SIG-M5 (cell line): ENCODE measurements at places on chromosomes 2 and 18.

GRCh38 chr2:221492636-221493035 lies 79.5 kb downstream of the EPHA4 start:
- DNase-seq: no peak

GRCh38 chr2:181821049-181821448 lies 70.5 kb upstream of the ITPRID2 start:
- DNase-seq: no peak

- DNase-seq: no peak
These were observed 54.1 kb downstream of the NBAS start for GRCh38 chr2:15507061-15507460.

DNA sequence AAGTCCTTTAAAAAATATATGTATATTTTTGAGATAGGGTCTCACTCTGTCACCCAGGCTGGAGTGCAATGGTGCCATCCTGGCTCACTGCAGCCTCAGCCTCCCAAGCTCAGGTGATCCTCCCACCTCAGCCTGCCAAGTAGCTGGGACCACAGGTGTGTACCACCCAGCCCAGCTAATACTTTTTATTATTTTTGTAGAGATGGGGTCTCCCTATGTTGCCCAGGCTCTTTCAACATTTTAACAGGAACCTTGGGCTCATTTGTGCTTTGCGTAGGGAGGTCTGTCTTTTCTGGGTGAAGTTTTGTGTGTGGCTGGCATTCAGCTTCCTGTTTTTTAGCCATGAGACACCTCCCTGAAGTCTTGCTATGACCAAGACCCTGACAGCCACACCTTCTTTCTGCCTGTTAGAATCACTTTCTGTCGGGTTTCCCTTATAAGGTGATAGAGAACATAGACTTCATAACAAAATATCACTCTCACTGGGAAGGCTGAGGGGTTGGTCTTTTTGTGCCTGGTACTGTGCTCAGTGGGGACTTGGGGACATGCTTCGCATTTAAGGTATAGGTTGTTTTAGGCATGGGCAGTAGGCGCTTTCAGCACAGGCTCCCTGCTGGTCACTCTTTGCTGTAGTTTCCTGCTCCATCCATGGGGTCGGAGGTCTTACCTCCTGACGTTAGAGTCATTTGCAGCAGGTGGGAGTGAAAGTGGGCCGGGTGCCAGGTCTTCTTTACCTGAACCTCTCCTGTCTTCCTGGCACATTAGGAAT lies 3.4 kb downstream of the RAB31 start:
- DNase-seq: peak; percentile 22

GRCh38 chr2:204313256-204313655 lies 232.0 kb upstream of the PARD3B start:
- no peak for DNase-seq

DNA sequence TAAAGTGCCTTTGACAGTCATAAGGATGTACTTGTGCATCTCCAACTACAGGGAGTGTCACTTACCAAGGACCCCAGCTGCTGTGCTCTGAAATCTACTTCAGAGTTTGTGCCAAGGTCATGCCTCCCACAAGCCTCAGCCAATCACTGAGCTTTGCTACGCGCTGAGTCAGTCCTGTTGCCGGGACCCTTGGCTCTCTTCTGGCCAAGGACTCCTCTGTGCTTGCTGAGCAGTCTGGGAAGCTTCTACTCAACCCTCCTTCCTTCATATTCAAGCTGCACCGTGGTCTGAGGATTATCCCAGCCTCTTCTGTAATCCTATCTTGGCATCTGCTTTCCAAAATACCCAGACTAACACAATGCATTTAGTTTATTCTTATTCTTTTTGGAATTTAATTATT lies 398.9 kb upstream of the FANCL start:
- DNase-seq: no peak

- no peak for DNase-seq
These were observed 670.4 kb downstream of the KCNJ3 start for GRCh38 chr2:155368934-155369333.

GRCh38 chr2:23629772-23630480 lies 244.9 kb downstream of the KLHL29 start:
- DNase-seq: no peak

DNA sequence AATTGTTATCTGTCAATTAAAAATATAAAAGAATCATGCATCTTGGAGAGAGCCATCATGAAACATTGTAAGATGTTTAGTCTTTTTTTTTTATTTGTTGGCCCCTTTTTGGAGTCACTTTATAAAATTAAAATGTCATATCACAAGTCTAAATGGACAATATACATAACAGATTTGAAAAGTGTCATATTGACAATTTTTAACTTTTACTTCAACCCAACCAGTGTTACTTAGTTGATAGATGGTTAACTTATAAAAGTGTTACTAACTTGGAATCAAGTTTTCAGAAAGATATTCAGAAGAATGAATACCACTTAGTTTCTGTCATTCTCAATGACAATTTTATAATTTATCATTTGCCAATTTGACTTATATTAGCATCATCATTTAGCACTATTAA lies 218.3 kb downstream of the OTX1 start:
- no peak for DNase-seq

- DNase-seq: no peak
These were observed 170.9 kb upstream of the FAM98A start for GRCh38 chr2:33770023-33770422.

DNA sequence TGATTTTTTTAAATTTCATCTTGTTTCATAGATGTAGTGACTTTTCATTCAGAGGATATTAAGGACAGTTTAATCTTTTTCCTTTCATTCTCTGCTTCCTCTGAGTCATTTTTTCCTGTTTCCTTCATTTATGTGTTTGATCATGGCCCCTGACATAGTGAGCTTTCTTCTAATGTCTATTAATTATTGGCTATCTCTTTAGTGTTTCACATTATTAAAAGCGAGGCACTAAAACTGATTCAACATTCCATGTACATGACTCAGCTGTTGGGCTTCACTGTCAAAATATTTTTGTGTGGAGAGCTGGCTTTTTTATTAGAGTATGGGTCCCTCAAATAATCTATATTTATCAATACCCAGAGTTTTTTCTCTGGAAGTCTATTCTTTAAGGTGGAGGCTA lies 125.8 kb downstream of the THSD7B start:
- DNase-seq: no peak

DNA sequence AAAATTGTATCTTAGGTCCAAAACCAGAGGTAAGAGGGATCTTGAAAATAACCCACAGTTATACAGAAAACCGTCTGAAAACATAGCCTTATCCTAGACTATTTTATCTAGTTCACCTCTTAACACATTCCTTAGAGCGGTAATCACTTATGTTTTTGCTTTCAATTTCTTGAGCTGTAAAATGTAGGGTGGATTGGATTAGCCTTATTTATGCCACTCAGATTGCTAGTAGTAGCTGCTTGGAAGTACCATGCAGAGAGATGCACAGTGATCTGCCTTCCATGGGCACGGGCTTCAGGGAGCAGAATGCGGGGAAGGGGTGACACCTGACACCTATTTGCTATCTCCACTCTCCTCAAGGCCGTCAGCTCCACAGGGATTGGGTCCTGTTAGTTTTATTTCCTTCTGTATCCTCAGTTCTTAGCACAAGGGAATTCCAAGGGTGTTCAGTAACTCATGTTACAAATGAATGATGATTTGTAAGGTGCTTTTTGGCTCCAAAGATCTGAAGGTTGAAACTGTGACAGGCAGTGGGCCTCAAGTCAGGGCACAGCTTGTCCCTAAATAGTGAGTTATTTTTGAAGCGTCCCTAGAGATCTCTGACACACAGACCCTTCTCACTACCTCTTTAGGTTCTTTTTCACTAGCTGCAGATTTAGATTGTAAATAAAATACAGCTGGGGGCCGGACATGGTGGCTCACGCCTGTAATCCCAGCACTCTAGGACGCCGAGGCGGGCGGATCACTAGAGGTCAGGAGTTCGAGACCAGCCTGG lies 64.0 kb upstream of the PMAIP1 start:
- no peak for DNase-seq

GRCh38 chr2:20313659-20314058 lies 37.0 kb downstream of the PUM2 start:
- no peak for DNase-seq

GRCh38 chr2:100584816-100585215 lies 22.0 kb downstream of the PDCL3 start:
- DNase-seq: no peak

- no peak for DNase-seq
These were observed 38.9 kb downstream of the INO80C start for GRCh38 chr18:35458677-35459441.

DNA sequence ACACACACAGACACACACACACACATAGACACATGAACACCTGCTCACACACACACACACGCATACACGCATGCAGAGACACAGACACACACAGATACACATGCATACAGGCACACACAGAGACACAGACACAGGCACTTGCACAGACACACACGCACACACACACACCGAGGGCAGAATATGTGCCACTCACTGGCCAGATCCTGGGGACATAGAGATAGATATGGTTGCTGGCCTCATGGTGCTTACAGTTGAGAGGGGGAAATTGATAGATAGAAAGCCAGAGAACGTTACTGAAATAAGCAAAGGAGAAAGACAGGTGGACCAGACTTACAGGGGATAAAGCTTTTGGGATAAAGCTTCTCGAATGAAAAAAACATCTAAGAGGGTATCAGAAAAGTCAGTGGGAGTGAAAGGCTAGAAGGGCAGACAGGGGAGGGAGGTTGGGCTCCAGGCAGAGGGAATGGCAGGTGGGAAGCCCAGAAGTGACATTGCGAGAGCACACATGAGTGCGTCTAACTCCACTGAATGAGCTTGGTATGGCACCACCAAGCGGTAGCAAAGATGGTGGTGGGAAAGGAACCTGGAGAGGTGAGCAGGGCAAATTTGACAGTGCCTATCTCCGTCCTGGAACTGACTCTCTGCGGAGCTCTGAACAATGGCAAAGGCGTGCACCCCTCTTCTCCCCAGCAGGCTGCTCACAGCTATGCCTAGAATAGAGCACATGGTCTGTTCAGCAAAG lies 390.1 kb upstream of the TRIB2 start:
- DNase-seq: no peak

- no peak for DNase-seq
These were observed 379.6 kb downstream of the MTX2 start for GRCh38 chr2:176648700-176649297.
